HFF-Myc (cell line): ENCODE measurements at places on chromosomes 13 and 19.

DNA sequence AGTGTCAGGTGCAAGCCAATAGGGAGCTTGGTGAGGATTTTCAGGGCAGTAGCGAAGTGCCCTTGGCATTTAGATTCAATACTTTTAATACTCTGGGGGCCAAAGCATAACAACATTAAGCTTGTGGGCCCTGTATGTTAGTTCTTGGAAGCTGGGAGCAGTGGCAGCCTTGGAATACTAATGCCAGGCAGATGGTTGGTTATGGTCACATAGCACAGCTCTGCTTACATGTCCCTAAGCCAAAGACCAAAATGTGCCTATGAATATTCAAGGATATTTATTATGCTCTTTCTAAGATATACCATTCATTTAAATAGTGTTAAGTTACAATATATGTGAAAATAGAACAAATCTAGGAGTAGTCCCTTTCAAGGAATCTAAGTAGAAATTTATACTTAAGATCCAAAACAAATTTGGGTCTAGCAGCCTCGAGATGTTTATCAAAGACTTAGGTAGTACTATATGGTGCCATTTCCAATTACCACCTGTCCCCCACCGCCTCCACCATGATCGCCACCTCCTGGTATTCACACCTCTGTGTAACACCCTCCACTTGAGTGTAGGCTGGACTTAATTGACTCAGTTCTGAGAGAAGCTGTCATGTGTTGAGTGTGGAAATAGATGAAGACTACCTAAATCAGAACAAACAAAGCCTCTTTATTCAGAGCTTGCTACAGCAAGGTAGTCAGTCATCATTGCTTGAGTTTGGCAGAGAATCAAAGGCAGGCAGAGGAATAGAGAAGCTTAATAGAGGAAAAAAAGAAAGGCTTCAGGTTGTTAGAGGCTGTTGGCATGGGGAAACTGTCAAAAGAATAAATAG is 261.0 kb downstream of the GPC5 start:
- DNase-seq = no peak

GRCh38 chr19:5557691-5558090 is 10.1 kb downstream of the TINCR start:
- no peak for DNase-seq

DNA sequence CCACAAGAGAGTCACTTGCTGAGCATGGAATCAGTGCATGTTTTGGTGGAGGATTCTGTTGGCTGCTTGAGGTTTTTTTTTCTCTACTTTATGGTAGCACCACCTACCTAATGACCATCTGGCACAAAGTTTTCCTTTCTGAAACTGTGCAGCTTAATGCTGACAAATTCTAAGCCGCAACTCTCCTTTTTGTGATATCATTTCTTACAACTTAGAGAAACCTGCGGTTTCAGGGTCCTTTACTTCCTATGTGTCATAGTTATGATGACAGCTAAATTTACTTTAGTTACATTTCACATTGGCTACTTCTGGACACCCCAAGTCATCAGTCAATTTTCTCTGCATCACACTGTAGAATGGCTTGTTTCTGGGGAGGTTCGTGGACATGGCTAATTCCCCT is 115.4 kb upstream of the TMTC4 start:
- DNase-seq = no peak

DNA sequence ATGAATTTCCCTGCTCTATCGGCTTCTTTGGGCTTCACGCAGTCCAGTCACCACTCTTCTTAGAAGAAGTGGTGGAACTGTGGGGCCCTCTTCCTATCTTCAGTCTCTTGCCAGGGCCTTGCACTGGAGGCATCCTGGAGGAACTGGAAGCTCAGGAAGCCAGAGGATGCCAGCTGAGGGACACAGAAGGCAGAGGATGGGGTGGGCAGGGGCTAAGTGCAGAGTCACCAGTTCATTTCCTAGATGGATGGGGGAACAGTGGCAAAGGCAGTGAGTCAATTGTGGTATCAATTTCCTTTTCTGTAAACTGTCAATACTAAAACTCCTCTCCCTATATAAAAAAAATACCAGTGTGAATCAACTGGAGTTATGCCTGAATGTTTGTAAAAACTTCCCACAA is 419.7 kb downstream of the KLF12 start:
- no peak for DNase-seq

- DNase-seq = no peak
These were observed 904.8 kb upstream of the PCDH20 start for GRCh38 chr13:62320129-62321108.

DNA sequence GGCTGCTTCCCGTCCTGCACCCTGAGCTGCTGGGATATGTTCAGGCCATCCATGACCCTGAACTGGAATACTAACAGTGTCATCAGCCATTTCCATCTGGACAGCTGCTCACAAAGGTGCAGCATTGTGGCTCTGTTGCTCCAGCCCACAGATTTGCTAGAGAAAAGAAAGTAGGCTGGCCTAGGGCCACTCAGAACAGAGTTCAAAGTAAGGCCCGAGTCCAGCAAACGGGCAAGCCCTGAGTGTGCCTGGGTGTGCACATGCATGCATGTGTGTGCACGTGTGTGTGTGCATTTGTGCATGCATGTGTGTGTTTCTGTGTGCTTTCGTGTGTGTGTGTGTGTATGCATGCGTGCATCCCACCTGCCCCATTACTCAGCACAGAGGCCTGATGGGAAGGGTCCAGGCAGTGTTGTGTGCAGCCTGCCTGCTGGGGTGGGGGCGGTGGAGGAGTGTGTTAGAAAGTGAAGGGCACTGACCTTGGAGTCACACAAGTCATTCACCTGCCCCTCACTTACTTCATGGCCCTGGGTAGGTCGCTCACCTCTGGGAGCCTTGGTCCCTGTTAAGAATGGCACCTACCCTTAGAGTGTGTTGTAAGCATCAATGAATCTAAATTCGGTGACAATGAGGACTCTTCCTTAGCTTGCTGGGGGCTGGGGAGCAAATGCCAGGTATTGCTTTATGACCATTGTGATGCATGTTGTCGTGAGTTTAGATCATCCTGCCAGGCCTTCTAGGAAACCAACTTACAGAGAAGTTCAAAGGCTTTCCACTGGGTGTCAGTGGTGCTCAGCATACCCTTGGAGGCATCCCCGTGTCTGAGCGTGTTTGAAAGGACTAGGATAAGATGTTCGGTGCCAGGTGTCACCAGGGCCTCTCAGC is 53.2 kb downstream of the GPR12 start:
- DNase-seq = peak; percentile 5

GRCh38 chr19:47693489-47693888 is 19.7 kb upstream of the EHD2 start:
- no peak for DNase-seq

- peak; percentile 88 for DNase-seq
These were observed 54.5 kb downstream of the RCBTB2 start for GRCh38 chr13:48478391-48478790.

- DNase-seq = no peak
These were observed 42.1 kb downstream of the NAA16 start for GRCh38 chr13:41352935-41353840.

GRCh38 chr19:45947926-45948325 is 25.7 kb downstream of the NOVA2 start:
- DNase-seq = no peak

GRCh38 chr13:113465300-113465699 is 12.0 kb upstream of the ADPRHL1 start:
- no peak for DNase-seq

DNA sequence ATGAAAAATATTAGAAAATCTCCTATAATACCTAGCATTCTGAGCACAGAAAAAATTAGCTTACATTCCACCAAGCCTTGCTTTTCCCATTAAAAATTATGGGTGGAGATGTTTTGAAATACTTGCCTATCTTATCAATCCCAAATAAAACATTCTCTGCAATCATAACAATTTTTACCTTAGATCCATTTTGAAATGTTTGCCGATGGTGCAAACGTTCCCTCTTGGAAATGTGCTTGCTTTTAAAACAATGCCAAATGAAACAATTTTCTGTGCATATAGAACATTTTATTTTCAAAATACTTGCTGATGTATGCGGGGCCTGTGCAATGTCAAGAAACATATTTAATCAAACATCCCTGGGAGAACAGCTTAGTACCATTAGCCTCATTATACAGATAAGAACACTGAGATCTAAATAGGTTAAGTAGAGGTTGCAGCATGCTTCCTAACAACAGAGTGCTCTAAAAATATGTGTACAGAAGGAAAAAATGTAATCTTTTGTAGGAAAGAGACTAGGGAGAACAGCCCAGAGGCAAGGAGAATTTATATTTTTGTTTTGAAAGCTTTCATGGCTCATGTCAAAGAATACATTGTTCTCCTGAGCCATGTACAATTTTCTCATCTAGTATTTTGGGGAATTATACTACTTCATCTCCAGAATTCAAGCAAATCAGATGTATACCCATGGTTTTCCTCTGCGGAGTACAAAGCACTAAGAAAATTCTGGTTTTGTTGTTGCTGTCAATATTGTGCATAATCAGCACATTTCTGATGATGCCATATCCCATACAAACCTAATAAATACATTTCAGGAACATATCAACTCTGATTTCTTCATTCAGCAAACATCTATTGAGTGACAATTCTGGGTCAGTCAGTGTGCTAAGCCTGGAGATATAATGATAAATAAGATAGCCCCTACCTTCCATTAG is 25.9 kb upstream of the FNDC3A start:
- no peak for DNase-seq

GRCh38 chr13:79497064-79497463 is 16.1 kb downstream of the NDFIP2 start:
- DNase-seq = no peak

GRCh38 chr19:49802836-49803528 is 10.1 kb downstream of the FUZ start:
- no peak for DNase-seq

DNA sequence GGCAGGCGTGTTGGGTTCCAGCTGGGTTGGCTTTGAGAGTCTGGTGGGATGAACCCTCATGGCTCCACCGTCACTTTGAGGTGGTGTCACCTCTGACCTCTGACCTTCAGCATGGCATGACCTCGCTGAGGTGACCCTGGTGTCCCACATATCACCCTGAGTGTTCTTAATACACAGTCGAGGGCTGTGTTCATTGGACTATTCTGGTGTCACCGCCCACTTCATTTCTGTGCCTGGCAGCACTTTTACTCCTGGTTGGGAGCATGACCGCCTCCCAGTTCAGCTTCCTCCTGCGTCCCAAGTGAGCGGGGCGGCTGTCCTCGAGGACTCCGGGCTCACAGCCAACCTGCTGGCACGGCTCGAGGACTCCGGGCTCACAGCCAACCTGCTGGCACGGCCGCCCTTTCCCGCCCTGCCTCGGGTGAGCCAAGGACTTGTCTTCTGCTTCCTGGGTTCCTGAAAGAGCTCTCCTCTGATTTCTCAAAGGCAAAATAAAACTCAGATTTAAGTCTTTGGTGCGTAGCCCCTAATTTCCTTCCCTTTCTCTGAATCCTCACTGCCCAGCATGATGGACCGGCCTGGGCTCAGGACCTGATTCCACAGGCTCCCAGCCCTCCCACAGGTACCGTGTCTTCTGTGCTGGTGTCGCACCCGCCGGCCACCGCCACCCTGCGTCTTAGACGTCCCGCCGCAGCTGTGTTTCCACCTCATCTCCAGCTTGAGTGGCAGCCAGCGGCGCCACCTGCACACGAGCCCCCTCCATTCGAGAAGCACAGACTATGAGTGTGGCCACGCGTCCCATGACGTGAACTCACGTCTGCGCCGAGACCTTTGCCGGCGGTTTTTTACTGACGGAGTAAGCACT is 10.4 kb downstream of the ATP4B start:
- DNase-seq = peak; percentile 1

DNA sequence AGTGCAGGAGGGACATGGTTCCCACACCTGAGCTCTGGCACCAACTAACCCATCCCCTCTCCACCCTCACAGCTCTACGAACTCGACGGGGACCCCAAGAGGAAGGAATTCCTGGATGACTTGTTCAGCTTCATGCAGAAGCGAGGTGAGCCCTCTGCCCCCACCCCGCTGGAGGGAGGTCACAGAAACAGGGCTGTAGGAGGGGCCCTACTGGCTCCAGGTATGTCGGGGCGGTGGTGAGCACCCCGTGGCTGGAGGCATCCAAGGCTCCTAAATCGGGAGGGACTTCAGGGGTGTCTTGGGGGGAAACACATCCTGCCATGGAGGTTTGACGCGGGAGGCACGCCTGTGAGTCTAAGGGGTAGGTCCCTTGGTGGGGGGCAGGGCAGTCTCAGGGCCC is 24.1 kb upstream of the WDR18 start:
- no peak for DNase-seq

DNA sequence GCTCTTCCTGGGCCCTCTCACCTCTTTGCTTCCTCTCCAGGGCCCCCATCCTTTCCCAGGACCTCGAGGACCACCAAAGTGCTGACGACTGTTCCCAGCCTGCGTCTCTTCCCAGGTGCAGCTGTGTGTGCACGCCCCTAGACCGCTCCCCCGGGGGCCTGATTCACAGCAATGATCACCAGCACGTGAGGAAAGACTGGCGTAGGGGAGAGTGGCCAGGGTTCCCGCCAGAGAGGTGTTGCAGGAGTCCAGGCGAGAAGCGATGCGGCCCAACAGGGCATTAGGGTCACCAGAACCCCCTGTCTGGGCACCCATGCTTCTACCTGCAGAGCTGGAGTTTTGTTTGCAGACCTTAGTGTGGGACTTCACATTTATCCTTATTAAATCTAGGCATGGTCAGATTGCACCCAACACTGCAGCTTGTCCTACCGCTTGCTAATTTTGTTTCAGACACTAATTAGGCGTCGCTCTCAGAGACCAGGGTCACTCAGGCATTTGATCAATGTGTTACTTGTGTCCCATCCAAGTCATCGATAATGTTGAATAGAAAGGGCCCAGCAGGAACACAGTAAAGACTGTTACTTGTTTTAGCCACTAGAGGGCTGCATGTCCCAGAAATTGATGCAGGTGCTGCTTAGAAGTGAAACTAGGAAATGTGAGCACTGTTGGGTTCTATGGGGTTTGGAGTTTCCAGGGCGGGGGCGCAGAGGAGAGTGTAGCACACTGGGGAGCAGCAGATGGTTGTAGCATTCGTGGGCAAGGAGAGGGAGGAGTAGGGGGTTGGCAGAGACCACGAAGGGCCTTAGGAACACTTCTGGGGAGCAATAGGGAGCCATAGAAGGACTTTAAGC is 53.2 kb downstream of the CDADC1 start:
- peak; percentile 62 for DNase-seq

DNA sequence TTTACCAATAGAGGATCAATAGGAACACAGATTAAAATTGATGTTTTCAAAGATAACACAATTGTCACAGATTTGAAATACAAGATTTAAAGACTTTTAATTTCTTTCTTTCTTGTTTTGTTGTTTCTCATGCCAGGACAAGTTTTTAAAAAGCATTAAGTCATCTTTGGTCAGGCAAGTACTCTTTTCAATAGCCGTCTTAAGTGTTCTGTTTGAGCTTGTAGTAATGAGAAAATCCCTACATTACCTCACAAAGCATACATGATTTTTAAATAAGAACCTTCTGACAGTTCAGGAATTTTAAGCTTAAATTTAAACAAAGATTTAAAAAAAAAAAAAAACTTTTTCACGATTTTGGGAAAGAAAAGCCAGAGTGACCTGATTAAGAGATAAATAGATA is 216.3 kb upstream of the PRR20A start:
- DNase-seq = no peak

DNA sequence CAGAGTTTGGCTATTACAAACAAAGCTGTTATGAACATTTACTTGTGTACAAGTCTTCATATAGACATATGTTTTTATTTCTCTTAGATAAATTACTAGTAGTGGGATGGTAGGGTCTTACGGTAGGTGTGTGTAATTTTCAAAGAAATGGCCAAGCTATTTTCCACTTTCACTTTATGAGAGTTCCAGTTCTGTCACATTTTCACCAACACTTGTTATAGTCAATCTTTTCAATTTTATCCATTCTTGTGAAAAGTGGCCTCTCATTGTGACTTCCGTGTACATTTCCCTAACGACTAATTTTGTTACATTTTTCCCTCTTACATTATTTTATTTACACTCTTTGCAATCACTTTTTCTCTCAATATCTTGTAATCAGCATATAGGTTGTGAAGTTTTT is 18.3 kb downstream of the MBD3L1 start:
- DNase-seq = no peak

- DNase-seq = peak; percentile 19
These were observed 8.6 kb upstream of the NUP62 start for GRCh38 chr19:49937750-49938381.
